Activated CD4-positive, alpha-beta T cell treated with anti-CD3 and anti-CD28 coated beads, Interleukin-2, amount 50 U/mL, for 24 hours (primary cell): ENCODE measurements at places on chromosomes 13 and 19.

DNA sequence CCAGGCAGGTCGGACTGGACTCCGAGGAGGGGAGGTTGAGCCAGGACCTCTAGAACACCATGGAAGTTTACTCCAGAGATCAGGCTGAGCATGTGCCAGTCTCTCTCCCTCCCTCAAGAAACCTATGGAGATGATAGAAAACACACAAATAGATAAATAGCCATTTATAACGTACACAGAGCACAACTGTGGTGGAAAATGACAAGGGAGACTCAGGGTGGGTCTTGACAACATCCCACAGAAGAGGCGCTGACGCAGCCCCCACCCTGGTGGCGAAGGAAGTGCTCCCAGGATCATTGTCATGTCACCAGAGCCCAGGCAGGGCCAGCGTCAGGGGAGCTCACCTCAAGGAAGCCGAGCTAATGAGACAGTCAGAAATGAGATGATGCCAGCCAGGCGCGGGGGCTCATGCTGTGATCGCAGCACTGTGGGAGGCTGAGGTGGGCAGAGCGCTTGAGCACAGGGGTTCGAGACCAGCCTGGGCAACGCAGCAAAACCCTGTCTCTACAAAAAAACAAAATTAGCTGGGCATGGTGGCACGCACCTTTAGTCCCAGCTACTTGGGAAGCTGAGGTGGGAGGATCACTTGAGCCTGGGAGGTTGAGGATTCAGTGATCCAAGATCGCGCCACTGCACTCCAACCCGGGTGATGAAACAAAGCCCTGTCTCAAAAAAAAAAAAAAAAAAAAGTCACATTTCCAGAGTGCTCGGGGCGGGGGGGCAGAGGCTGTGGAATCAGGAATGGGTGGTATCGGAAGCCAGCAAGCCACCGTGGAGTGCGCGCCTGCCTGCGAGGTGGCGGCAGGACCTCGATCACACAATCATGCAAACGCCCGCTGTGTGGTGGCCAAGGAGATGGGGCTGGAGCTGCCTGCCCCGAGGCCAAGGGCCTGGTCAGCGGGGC, 178.4 kb downstream of the KDM4B start:
- DNase-seq, result no peak

DNA sequence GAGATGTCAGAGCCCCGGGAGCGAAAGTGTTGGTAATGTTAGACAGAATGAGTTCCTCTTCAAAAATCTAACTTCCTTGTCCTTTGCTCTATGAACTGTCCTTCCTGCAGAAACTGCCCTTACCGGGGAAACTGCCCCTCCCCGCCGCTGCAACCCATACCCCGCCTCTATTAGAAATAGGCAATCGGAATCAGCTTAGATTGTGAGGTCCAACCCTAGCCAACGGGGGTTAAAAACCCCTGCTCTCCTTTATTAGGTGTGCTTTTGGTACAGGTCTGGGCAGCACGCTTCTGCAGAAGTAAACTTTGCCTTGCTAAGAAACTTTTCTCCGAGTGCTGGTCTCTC, 11.5 kb upstream of the CAPNS1 start:
- DNase-seq, result no peak

- no peak for DNase-seq
Measured at GRCh38 chr13:59531571-59532091, 632.1 kb downstream of the DIAPH3 start.

DNA sequence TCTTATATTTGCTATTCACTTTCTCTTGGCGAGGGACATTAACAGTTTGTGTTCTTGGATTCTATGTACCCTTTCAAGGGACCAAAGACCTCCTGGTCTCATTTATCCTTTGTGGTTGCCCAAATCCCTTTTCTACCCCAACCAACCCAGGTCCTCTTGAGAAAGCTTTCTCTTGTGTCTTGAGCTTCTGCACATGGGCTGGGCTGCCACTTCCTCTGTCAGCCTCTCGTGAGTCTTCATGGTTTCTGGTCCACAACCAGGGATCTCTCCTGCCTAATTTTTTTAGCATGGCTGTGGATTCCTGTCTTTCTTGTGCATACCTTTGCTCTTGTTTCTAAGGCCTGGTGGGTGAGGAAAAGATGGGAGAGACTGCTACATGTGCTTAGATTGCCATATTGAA, 14.9 kb downstream of the TIMM13 start:
- DNase-seq, result no peak

- DNase-seq, result no peak
Measured at GRCh38 chr19:13974073-13974472, 21.8 kb downstream of the DCAF15 start.
